ENCODE measurements at places on chromosomes 16 and 17.

GRCh38 chr17:8016632-8017424 is 14.4 kb downstream of the GUCY2D start:
- no peak for DNase-seq

DNA sequence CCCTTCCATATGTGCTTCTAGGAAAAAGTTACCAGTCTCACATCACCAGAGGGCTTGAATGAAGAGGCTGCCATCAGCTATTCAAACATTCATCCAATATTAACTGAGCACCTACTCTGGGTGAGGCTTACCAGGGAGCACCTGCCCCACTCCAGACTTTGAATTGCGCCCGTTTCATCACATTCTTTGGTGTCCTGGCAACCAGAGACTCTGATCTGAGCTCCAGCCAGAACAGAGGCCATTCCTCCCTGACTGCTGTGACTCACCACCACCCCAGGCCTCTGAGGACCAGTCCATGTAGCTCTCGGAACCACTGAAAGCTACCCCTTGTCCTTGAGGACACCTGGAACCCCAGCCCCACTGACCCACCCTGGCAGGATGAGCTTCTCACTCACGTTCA is at the start of gene C16orf96:
Gene C16orf96 (plus strand): TSS at position 229 of the 400 bp plus-strand sequence. CDS start 150 bp downstream, at position 379.
- DNase-seq = peak; percentile 28

- no peak for DNase-seq
Observed at GRCh38 chr17:49577650-49577934, 1.9 kb downstream of the NXPH3 start.

GRCh38 chr16:29898804-29899515 is 390 bp downstream of the SEZ6L2 start:
- peak; percentile 62 for DNase-seq

GRCh38 chr16:75263291-75263962 is 12.0 kb upstream of the BCAR1 start:
- DNase-seq = no peak

- no peak for DNase-seq
Observed at GRCh38 chr17:74637926-74638325, 14.4 kb upstream of the CD300E start.

DNA sequence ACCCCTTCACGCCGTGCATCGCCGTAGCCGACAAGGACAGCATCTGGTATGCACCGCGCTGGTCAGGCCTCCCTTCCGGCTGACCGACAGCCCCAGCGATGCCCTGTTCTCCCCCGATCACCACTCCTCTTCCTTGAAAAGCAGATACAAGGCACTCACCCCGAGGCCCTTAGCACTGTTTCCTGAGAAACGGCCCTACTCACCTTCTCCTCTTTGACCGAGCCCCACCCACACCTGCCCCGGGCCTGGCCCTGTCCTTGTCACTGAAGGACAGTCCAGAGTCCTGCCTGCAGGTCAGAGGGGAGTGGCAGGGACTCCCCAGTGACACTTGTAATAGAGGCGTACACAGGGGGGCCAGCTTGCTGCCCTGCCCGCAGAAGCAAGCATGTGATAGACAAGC is 45.9 kb upstream of the CHMP6 start:
- no peak for DNase-seq

DNA sequence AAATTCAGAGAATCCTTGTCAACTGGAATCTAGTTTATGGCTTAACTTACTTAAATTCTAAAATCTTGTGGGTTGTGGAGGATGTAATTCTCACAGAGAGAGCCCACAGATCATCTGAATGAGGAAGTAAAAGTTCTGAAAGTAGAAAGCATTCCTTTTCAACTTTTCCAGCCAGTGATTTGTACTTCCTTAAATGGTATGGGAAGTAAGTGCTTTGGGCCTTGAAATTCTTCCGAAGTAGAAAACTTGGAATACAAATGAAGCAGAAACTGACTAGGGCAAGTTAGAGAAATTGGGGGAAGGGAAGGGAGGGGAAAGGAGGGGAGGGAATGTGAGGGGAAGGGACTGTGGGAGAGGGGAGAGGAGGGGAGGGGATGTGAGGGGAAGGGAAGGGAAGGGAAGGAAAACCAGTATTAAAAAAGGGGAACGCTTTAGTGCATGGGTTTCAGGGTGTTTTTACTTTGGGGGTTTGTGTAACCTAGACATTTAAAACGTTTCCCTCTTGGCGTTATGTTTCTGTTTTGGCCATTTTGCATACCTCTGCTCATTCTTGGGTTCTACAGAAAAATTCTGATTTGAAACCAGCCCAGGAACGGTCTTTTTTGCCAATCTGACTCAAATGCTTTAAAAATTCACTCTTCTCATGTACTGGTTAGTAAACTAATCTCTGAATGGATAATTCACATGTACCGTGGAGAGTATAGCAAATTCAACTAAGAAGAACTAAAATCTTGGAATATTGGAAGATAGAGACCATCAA is 15.5 kb upstream of the SNTB2 start:
- DNase-seq = no peak

DNA sequence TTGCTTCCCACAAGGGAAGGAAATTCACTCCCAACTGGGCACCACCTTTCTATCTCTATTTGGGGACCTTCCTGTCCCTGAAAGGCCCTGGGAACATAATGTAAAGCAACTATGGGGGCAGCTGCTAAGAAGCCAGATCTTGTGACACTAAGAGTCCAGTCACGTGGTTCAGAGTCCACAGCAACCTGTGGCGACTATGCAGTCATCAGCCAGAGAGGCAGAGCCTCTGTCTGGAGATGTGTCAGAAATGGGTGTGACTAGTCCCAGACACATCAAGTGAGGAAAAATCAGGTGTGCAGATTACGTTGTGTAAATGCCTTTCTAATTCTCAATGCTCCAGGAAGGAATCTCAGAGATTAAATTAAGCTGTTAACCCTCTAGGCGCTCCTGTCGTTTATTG is 26.6 kb upstream of the SKAP1 start:
- peak; percentile 4 for DNase-seq

DNA sequence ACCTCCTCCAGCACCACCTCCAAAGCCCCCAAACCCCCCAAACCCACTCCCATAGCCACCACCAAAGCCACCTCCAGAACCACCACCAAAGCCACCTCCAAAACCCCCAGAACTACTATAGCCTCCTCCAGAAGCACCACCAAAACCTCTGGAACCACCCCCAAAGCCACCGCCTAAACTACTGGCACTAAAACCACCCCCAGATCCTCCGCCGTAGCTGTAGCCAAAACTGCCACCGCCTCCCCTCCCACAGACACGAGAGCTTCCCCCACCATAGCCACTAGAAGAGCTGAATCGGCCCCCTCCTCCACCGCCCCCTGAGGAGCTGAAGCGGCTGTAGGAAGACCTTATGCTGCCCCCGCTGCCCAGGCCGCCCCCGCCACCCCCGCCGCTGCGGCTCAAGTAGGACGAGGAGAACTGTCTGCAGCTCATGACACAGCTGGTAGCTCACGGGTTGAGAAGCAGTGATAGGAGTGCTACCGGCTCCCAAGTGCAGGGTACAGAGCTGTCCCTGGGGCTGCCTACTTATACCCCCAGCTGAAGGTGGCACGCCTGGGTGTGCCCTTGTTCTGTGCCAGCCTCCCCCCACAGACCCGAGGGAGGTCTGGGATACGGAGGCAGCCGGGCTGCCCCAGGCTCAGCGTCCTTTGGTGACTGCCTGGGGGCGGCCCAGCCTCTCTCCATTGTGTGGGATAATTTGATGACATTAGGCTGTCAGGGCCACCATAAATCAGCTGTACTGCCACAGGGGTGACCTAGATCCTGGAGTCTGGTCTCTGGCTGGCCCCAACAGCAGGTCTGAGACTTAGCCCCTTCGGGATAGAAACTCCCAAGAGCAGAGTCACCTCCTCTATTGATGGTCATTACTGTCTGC is at the start of gene KRT9:
Gene KRT9 (minus strand): TSS at position 499 of the 874 bp plus-strand sequence. CDS start 67 bp downstream, at position 432.
- DNase-seq = no peak

- no peak for DNase-seq
Observed at GRCh38 chr16:10987361-10988163, 43.2 kb downstream of the CLEC16A start.

GRCh38 chr17:57259817-57260216 is 3.5 kb downstream of the MSI2 start:
- DNase-seq = no peak

All from RWPE1 (cell line).